Vagina (tissue), 2 donors: ENCODE measurements at places on chromosomes 12 and 14.
A peak's percentile ranks its signal among the peaks of the same experiment; 100 is the strongest.

DNA sequence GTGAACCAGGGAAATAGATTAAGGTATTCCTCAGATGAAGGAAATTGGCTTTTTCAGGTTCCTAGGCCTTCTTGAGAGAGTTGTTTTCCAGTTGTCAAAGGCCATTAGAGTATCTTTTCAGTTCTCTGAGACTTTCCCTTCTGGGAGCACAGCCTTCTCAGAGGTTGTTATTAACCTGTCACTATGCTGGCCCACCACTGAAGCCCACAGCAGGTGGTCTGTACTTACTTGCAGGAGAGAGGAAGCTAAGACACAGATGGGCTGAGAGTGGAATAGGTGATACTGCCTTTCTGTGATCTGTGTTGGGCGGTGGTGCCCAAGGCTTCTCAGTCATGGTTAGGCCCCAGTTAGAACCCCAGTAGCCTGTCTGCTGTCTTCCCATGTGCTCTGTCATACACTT, 22.8 kb upstream of the GALNT16 start:
- no peak for DNase-seq

DNA sequence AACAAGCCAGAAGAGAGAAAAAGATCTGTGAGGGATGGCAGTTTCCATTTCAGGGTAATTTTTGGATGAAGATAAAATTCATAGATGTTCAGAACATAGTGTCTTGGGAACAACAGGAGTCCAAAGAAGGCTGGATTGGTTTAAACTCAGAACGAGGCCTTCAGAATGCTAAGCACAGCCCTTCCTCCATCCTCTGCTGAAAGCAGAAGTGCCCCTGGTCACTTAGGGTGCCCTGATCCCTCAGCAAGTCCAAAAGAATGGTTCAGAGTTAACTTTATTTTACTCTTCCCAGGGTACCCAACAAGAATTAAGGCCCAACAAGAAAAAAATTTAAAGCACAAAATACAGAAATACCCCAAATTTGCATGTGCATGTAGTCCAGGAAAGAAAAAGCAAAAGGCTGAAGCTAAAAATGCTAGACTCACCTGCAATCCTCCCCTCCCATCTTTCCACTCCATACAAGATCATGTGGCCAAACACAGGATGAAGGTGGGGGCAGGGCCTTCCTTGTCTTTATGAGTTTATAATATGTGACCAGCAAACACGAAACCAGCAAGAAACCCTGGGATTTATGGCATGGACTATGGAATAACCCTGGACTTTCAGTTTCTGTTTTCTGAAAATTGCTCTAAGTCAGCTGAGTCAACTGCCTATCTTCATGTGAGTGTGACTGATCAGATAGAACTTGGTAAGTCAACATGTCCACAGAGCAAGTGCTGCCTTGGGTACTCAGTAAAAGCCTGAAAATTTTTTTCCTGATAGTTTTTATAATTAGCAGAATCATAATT, 21.2 kb downstream of the MAX start:
- peak; percentile 25 for DNase-seq

DNA sequence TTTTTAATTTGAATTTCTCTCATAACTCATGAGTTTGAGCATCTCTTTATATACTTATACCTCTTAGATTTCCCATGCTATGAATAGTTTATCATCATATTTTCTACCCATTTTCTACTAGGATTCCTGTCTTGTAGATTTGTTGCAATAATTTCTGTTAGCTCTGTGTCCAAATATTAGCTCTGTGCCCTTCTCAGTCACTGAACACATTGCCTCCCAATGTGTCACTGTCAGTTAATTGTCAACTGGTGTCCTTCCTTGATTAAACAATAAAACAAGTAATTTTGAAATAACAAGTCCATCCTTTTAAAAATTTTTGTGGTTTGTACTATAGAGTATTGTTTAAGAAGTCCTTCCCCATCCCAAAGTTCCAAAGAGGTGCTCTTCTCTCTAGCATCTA, 4.2 kb upstream of the PAH start:
- DNase-seq: no peak

DNA sequence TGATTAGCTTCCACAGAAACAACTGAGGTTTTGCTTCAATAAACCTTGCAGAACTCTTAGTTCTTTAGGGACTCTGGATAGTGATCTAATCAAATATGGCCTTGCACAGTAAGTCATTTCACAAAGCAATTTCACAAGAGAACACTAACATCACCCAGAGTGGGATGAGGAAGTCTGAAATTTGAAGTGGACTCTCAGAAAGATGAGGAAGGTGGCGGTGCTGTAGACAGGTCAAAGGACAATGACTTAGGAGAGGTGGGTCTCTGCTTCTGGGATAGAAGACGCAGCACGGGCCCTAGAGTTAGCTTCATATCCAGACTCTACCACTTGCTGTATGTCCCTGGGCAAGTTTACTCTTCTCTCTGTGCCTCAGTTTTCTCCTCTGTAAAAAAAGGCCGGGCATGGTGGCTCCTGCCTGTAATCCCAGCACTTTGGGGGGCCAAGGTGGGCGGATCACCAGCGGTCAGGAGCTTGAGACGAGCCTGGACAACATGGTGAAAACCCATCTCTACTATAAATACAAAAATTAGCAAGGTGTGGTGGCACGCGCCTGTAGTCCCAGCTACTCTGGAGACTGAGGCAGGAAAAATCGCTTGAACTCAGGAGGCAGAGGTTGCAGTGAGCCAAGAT, 18.9 kb downstream of the FOS start:
- DNase-seq: no peak
